ENCODE measurements at places on chromosomes 2 and 18. TPM values are rescaled to one million over a fixed set of nuclear protein-coding genes. Genes with fewer than 3 reads are reported as not detected.

- H3K36me3 ChIP-seq, result no peaks in the 10 kb centered on the region
- no peak overlapping the region for H3K27ac ChIP-seq
- H3K4me1 ChIP-seq, result no peaks in the 10 kb centered on the region
- no peaks in the 10 kb centered on the region for H3K27me3 ChIP-seq
- no peak for DNase-seq
These were observed 77.0 kb upstream of the TACR1 start for GRCh38 chr2:75276093-75277029.

DNA sequence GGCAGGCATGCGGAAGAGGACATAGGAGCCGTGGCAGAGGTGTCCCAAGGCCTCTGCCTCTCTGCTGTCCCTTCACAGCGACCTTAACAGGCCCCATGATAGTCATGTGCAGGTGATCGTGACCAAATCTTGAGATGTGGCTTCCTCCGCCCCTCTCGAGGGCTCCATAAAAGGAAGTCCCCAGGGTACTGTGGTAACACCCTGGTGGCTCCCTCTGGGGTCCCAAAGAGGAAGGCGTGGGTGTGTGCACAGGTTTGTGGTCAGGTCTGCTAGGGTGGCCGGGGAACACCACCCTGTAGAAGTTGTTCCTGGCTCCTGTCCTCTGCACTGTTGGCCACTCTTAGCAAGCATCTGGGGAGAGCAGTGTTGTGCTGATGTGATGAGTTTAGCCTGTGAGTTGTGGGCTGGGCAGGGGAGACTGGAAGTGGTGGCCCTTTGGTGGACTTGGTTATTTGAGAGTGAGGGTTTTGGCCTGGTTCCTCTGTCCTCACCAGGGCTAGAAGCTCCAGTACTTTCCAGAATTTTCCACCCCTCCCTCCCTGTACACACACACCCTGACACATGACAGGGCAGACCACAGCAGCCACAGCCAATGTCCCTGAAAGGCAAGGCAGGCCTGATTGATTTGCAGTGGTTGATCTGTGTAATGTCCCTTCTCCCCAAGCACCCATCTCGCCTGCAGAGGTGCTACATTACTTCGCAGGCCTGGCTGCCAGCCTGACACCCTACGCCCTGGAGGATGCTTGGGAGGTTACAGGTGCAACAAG is 68.9 kb upstream of the BOD1L2 start:
- H3K4me3 ChIP-seq, result no peak overlapping the region
- no peak overlapping the region for H3K27ac ChIP-seq
- DNase-seq, result peak; percentile 37
- H3K36me3 ChIP-seq, result no peaks in the 10 kb centered on the region
- H3K4me1 ChIP-seq, result no peaks in the 10 kb centered on the region
- no peaks in the 10 kb centered on the region for H3K27me3 ChIP-seq

GRCh38 chr2:38685116-38685735 is 19.3 kb downstream of the GALM start:
- no peak overlapping the region for H3K4me3 ChIP-seq
- H3K4me1 ChIP-seq, result peaks cover 45% of the 10 kb centered on the region
- no peak overlapping the region for H3K27ac ChIP-seq
- H3K27me3 ChIP-seq, result no peaks in the 10 kb centered on the region

DNA sequence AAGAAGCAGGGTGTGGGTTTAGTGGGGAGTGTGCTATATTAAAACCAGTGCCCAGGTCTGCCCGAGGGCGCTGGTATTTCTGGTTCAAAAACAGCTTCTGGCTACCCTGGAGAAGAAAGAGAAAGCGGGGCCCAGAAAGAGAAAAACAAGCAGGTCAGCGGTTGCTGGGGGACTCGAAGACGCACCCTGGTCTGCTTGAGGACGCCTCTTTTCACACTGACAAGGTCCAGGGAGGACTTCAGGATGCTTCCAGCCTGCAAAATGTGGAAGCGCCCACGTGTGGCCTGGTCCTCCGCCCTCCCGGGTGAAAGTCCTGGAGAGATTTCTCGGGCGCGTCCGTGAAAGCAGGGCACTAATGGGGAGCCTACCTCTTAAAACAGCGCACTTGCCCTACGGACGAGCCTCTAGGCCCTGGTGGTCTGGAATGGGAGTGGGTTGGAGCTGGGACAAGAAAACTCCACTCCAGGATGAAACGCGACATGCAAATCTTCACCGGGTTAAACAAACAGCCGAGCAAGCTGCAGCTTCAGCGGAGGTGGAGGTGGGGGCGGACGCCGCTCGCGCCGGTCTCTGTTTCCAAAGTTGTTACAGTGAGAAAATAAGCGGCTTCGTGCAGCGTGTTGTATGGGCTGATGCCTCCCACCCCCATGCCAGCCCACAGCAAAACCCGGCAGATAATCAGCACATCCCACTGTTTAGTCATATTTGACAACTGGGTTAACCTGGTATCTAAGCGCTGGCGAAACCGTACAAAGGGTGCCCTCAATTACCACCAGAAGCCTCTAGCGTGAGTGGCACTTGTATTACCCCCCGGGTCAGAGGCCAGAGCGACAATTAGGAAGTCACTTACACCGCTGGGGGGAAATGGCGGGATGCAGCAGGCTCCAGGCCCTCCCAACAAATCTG is 1.1 kb upstream of the SP9 start:
- H3K27me3 ChIP-seq, result peaks cover 68% of the 10 kb centered on the region
- no peak overlapping the region for H3K27ac ChIP-seq
- no peak overlapping the region for H3K4me3 ChIP-seq
- peaks cover 34% of the 10 kb centered on the region for H3K4me1 ChIP-seq
- peak; percentile 31 for DNase-seq

GRCh38 chr18:21096760-21097159 is 14.9 kb downstream of the ROCK1 start:
- no peak overlapping the region for H3K27ac ChIP-seq
- DNase-seq, result no peak
- H3K36me3 ChIP-seq, result no peaks in the 10 kb centered on the region
- no peaks in the 10 kb centered on the region for H3K27me3 ChIP-seq
- no peak overlapping the region for H3K4me3 ChIP-seq

GRCh38 chr2:225735844-225736243 is 336.3 kb downstream of the NYAP2 start:
- no peak for DNase-seq
- no peaks in the 10 kb centered on the region for H3K36me3 ChIP-seq
- H3K4me3 ChIP-seq, result no peak overlapping the region
- no peaks in the 10 kb centered on the region for H3K4me1 ChIP-seq
- no peaks in the 10 kb centered on the region for H3K27me3 ChIP-seq
- no peak overlapping the region for H3K27ac ChIP-seq

DNA sequence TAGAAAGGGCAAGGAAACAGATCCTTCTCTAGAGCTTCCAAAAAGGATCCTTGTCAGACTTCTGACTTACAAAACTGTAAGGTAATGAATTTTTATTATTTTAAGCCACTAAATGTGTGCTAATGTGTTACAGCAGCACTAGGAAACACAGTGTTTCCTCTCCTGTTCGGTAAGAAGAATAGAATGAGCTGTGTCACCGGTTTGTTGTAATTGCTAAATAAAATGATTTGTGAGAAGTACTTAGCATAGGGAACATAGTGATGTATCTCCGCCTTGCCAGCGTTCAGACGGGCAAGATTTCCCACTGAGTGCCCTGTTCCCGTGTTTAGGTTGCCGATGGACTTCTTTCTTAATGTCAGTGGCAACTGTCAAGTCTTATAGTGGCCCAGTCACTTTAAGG is 57.6 kb downstream of the SPATS2L start:
- no peak overlapping the region for H3K4me3 ChIP-seq
- H3K27ac ChIP-seq, result no peak overlapping the region
- no peaks in the 10 kb centered on the region for H3K4me1 ChIP-seq

DNA sequence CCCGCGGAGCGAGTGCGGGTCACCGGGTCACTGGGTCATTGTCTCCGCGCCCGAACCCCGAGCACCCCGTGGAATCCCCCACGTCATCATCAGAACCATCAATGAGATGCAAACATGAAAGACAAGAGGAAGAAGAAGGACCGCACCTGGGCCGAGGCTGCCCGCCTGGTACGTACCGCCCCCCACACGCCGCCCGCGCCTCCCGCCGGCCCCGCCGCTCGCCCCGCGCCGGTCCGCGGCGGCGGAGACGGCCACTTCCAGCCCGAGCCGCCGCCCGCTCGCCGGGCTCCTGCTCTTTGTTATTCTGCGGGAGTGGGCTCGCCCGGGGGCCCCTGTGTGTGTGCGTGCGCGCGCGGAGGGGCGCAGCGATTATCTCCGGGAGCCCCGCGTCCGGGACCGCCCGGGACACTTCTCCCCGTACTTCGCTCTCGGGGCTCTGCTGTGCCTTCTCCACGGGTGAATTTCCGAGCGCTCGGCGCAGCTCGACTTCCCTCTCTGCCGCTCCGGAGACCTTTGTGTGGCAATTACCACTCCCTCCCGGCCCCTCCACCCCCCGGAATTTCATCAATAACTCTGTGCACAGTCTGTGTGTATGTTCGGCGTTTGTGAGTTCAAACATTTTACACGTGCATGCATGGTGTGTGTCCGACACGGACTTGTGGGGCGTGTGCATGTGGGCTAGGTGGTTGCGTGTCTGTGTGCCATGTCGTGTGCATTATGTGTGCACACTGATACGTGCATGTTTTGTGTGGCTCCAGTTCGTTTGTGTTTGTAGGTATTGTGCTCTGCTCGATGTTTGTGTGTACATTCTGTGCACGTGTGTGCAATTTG is 714 bp downstream of the ASXL3 start:
- H3K36me3 ChIP-seq, result no peaks in the 10 kb centered on the region
- no peaks in the 10 kb centered on the region for H3K4me1 ChIP-seq

The POTEJ gene
- polyA plus RNA-seq, result not detected

The CXCR2 gene
- not detected for polyA plus RNA-seq

Measured in naive thymus-derived CD4-positive, alpha-beta T cell (primary cell).